ENCODE measurements at places on chromosomes 11 and 22. TPM values are rescaled to one million over a fixed set of nuclear protein-coding genes. Genes with fewer than 3 reads are reported as not detected.

DNA sequence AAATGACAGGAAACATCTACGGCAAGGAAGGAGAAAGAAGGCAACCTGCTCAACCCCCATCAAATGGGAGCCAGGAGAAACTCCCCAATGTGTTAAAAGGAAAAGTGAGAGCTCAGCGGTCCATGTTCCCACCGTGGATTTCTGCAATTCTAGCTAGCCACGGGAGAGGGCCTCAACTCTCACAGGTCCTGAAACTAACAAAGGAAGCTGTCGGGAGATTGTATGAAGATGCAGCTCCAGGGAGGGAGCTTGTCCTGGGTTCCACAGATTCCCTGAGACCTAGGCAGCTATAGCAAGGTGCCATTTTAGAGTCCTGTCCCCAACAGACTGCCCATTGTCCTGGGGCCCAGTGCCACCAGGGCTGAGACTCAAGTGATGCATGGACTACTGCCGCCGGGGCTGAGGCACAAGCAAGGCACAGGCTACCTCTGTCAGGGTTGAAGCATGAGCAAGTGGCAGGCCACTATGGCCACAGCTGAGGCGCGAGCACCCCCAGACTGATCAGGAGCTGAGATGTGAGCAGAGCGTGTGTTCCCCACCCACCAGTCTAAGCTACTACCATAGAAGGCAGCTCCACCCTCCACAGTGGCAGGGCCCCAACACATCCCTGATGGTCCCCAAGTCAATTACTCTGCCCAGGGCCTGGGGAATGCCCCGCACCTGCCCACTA, 31.3 kb downstream of the RSF1 start:
- no peak overlapping the region for H3K27ac ChIP-seq
- no peaks in the 10 kb centered on the region for H3K36me3 ChIP-seq
- H3K4me3 ChIP-seq: no peak overlapping the region
- DNase-seq: no peak

The SYT12 gene
- total RNA-seq: 2.8 TPM

The IPO7 gene
- total RNA-seq: 101 TPM

GRCh38 chr11:74543991-74544390, 48.4 kb upstream of the POLD3 start:
- H3K27me3 ChIP-seq: peaks cover 25% of the 10 kb centered on the region
- no peak overlapping the region for H3K4me3 ChIP-seq
- no peak for DNase-seq
- H3K4me1 ChIP-seq: no peaks in the 10 kb centered on the region
- no peaks in the 10 kb centered on the region for H3K36me3 ChIP-seq

The TRIM34 gene
- total RNA-seq: 12.1 TPM

DNA sequence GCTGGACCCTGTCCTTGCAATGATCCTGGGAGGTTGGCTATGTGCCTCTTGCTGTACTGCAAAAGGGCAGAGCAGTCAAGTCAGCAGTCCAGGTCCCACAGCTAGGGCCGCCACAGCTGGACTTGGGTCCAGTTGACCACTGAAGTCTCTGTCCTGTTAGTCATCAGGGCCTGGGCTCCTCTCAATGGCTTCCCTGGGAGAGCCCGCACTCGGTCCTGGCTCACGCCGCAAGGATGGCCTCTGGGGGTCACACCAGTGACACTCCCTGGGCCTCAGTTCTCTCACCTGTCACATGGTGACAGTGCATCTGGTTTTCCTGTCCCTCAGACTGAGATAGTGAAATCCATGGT, 85.1 kb downstream of the NECTIN1 start:
- no peak for DNase-seq
- H3K4me3 ChIP-seq: no peak overlapping the region

The ZNF143 gene
- total RNA-seq: 20.5 TPM

DNA sequence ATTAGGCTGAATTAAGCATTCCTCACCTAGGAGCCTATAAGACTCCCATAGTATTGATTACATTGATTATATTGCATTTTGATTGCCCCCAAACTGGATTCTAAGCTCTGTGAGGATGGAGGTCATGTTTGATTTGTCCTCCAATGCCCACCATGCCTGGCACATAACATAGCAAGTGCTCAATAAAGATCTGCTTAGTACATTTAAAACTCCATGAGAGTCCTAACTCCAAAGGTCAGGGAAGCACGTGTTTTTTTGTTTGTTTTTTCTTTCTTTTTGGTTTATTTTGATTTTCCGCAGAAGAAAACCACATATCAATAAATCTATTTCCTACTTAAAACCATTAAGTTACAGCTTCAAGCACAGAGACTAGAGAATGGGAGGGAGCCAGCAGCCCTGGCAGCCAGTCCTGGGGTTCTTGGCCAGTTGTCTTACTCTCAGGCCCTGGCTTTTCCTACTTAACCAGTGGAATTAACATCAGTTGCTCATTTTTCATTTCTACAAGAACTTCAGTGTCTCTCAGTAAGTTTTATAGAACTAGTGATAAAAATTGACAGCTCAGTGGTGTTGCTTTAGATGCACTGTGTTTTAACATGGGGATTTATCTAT, 429.9 kb upstream of the CCDC90B start:
- H3K36me3 ChIP-seq: no peaks in the 10 kb centered on the region
- no peak for DNase-seq
- peaks cover 16% of the 10 kb centered on the region for H3K4me1 ChIP-seq
- H3K27me3 ChIP-seq: no peaks in the 10 kb centered on the region
- H3K4me3 ChIP-seq: no peak overlapping the region

DNA sequence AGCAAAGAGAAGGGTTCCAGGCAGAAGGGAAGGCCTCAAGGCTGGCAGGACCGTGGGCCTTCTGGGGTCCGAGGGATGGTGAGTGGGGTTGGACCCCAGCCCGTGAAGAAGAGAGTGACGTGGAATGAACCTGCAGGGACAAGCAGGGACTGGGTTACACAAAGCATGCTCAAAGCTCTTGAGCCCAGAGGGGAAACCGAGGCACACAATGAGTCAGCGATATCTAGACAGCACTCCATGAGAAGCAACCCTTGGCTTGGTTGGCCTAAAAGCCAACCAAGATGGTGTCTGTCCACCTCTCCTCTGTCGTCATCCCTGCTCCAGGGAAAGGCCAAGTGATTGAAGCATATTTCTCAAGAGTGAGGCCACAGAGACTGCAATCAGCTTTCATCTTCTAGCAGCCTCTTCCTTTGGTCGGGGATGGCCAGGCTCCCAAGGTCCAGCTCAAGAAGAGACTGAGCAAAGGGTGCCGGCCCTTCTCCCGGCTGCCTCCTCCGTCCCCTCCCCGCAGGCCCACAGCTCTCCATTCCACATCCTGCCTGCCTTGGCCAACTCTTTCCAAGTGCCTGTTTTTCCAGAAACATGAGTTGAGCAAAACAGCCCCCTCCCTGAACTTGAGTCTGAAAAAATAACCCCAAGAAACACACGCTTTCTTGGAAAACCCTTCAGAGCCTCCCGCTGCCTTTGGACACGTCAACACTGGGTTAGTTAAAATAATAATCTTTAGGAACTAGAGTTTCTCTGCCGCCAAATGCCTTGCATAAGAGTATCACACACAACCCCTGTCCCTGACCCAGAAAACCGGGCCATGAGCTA, 556.6 kb downstream of the MIAT start:
- peak; percentile 33 for DNase-seq
- H3K27ac ChIP-seq: peak overlapping the region; percentile 93
- H3K4me1 ChIP-seq: peaks cover 33% of the 10 kb centered on the region
- H3K4me3 ChIP-seq: no peak overlapping the region
- H3K36me3 ChIP-seq: no peaks in the 10 kb centered on the region

The OR8A1 gene
- not detected for total RNA-seq

DNA sequence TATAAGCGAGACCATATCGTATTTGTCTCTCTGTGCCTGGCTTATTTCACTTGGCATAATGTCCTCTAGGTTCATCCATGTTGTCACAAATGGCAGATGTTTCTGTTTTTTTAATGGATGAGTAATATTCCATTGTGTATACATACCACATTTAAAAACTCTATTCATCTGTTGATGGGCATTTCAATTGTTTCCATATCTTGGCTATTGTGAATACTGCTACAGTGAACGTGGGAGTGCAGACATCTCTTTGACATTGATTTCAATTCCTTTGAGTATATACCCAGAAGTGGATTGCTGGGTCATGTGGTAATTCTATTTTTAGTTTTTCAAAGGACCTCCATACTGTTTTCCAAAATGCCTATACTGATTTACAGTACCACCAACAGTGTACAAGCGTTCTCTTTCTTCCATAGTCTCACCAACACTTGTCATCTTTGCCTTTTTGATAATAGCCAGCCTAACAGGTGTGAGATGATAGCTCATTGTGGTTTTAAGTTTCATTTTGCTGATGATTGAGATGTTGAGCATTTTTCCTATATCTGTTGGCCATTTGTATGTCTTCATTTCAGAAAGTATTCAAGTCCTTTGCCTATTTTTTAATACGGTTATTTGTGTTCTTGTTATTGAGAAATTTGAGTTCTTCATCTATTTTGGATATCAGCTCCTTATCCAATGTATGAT, 194.7 kb upstream of the E2F8 start:
- peaks cover 47% of the 10 kb centered on the region for H3K4me1 ChIP-seq
- H3K4me3 ChIP-seq: no peak overlapping the region
- no peak for DNase-seq
- no peak overlapping the region for H3K27ac ChIP-seq
- H3K36me3 ChIP-seq: no peaks in the 10 kb centered on the region
- H3K27me3 ChIP-seq: no peaks in the 10 kb centered on the region

The ACCS gene
- 10.0 TPM for total RNA-seq

- H3K4me3 ChIP-seq: no peak overlapping the region
- H3K27me3 ChIP-seq: no peaks in the 10 kb centered on the region
- no peak overlapping the region for H3K27ac ChIP-seq
- 0 out of 2 replicates have a peak, but pooled peaks cover 6% of the 10 kb centered on the region for H3K4me1 ChIP-seq
- H3K36me3 ChIP-seq: no peaks in the 10 kb centered on the region
- no peak for DNase-seq
These were observed 100.4 kb downstream of the GALNT18 start for GRCh38 chr11:11521306-11522002.

The DAGLA gene
- total RNA-seq: 2.3 TPM

GRCh38 chr11:2694495-2694894, 5.3 kb downstream of the KCNQ1OT1 start:
- H3K36me3 ChIP-seq: no peaks in the 10 kb centered on the region
- peaks cover 19% of the 10 kb centered on the region for H3K4me1 ChIP-seq
- DNase-seq: no peak
- H3K4me3 ChIP-seq: no peak overlapping the region
- no peaks in the 10 kb centered on the region for H3K27me3 ChIP-seq

The C1QTNF5 gene
- 27.9 TPM for total RNA-seq

The BTBD18 gene
- not detected for total RNA-seq

GRCh38 chr11:125062931-125063428, at the start of gene SLC37A2:
Gene SLC37A2, plus strand, starts transcription at chr11:125063305. Its CDS starts 63 bp downstream, at chr11:125063368.
- peak within 1 kb of the TSS; percentile 91 for H3K4me3 ChIP-seq
- H3K27ac ChIP-seq: no peak within 1 kb of the TSS
- no peaks in the 10 kb centered on the region for H3K36me3 ChIP-seq

GRCh38 chr11:76808996-76809395, 25.8 kb downstream of the TSKU start:
- no peaks in the 10 kb centered on the region for H3K36me3 ChIP-seq
- peaks cover 15% of the 10 kb centered on the region for H3K4me1 ChIP-seq
- H3K27ac ChIP-seq: no peak overlapping the region
- H3K4me3 ChIP-seq: no peak overlapping the region

All from GM23248 (cell line).